ENCODE measurements at places on chromosomes 11 and 22.
A peak's percentile ranks its signal among the peaks of the same experiment; 100 is the strongest.

DNA sequence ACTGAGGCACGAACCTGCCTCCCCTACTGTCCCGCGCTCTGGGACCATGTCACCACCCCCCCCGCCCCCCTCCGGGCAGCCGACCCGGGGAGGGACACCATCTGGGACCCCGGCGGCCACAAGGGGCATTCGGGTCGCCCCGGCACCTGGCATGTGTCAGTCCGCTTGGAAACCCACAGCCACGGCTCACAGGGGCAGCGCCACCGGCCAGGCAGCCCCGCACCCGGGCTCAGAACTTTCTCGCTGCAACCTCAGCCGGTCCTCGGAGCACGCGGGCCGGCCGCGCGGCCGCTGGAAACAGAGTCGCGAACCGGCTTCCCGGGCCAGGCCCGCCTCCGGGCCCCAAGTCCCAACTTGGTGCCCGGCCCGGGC lies 159.9 kb upstream of the GRK3 start:
- DNase-seq = no peak

GRCh38 chr11:17544181-17544622 lies at the start of gene USH1C:
Gene USH1C, minus strand, starts transcription at chr11:17544416. Its CDS starts 109 bp downstream, at chr11:17544307.
- DNase-seq = no peak

- DNase-seq = no peak
Measured at GRCh38 chr11:70206226-70206981, 3.3 kb downstream of the FADD start.

- DNase-seq = no peak
Measured at GRCh38 chr11:19116276-19116970, 545 bp upstream of the ZDHHC13 start.

- no peak for DNase-seq
Measured at GRCh38 chr11:9493492-9493891, 32.7 kb downstream of the ZNF143 start.

GRCh38 chr11:1498262-1498661 lies 11.7 kb upstream of the MOB2 start:
- no peak for DNase-seq

GRCh38 chr11:59158206-59159068 lies 13.5 kb upstream of the DTX4 start:
- no peak for DNase-seq

DNA sequence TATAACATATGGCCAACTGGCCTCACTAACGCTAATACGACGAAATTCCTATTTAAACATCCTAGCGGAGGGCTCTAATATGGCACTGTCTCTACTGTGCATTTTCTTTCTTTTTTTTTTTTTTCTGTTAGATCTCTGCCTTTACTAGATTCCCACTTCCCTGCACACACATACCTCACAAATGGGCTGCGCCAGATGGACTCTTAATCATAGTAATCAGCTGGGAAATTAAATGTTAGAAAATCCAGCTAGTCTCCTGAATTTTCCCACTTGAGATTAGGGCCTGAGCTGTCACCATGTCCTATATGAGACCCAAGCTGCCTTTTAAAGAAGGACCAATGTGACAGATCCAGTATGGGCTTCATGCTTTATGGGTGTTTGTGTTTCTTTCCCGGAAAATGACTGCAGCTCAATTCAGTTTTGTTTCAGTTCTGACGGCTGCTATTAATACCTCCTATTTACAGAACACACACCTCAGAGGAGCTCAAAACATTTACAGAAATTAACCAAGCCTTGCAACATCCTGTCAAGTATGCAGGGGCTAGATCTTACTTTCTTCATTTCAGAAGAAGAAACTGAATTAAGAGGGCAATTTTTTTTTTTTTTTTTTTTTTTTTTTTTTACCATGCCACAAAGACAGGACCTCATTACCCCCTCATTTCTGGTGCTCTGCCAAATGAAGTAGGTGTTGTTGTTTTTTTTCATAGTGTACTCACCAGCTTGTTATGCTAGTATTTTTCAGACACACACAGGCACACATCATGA lies 49.8 kb upstream of the BLID start:
- DNase-seq = no peak

GRCh38 chr11:64686466-64687170 lies 36.4 kb downstream of the NRXN2 start:
- DNase-seq = no peak

- DNase-seq = no peak
Measured at GRCh38 chr22:28933321-28933720, 49.9 kb downstream of the ZNRF3 start.

DNA sequence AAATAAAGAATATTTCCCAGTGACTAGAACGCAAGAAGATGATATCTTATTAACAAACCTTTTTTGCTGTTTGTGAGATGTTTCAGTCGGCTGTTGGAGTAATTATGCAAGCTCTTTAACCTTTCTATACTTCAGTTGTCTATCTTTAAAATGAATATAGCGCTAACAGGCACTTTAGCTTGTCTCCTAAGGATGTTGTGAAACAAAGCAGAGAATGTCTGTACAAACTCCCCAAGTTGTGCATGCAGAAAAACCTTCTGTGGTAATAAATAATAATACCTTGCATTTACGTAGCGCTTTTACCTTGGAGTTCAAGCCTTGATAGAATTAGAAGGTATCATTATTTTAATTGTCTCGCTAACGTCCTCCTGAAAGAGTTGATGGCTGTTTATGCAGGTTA lies 1.9 kb upstream of the KDM2A start:
- DNase-seq = no peak

GRCh38 chr11:108967571-108967970 lies 302.7 kb downstream of the DDX10 start:
- DNase-seq = no peak

GRCh38 chr11:75245356-75246005 lies 4.9 kb downstream of the TPBGL start:
- no peak for DNase-seq

DNA sequence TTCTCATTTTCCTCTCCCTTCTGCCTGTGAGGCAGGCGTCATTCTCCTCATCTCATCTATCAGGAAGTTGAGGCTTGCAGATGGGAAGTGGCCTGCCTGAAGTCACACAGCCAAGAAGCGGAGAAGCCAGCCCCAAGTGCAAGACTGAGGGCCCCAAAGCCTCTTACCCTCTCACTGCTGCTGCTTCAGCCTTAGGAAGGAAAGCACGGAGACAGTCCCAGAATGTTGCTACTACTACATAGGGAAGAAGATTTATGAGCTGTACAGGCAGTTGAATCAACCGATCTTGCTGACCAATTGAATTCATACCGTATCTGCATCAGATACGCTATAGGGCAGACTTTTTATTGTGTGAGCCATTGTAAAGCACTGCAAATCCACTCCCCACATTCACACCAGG lies 89.0 kb downstream of the CWC15 start:
- no peak for DNase-seq

- DNase-seq = no peak
Measured at GRCh38 chr11:130675917-130676316, 227.5 kb downstream of the ADAMTS15 start.

DNA sequence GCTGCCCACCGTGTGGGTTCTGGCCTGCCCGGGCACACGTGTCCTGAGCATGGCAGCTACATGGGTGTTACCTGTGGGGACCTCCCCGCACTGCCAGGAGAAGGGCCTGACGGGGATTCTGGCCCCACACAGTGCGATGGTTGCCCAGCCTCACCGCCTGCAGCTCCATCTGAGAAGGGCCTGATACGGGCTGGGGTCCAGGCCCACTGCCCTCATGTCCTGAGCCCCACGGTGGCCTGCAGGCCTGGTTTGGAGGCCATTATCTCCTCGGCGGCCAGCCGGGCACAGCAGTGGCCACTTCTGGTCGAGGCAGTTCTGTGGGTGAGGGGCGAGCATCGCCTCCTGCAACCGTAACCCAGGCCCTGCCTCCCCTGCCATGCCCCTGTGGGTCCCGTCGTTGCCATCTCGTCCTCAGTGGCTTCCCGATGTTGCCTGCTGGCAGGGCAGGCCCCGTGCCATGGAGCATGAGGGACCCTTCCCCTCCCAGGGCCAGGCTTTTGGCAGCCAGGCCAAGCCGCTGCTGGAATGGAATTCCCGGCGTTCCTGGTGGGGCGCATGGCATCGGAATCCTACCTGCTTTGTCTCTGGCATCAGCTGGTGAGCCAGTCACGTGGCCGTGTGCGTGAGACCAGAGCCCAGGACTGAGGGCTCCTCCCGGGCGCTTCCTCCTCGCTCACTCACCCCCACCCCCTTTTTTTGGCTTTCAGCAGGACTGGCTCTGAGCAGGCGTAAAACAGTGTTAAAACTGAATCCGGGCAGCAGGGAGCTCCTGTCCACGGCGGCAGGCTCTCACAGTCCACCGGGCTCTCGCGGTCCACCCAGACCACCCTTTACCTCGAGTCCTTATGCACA lies 71.9 kb upstream of the PPARA start:
- no peak for DNase-seq

DNA sequence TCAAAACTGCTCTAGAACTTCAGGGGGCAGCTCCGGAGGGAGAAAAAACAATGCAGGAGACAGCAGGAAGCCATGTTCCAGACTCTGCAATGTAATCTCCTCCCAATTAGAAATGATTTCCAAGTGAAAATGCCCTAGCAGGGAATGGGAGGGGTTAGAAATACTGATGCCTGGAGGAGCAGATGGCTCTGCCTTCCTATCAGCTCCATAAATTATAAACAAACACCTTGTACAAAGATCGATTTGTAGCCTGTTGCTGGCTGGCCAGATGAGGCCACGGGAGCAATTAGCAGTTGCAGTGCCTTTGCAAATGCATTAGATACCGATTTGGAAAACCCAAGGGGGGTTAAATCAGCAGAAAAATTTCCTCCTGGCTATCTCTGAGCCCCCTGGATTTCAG lies 46.6 kb upstream of the CHRM4 start:
- no peak for DNase-seq

DNA sequence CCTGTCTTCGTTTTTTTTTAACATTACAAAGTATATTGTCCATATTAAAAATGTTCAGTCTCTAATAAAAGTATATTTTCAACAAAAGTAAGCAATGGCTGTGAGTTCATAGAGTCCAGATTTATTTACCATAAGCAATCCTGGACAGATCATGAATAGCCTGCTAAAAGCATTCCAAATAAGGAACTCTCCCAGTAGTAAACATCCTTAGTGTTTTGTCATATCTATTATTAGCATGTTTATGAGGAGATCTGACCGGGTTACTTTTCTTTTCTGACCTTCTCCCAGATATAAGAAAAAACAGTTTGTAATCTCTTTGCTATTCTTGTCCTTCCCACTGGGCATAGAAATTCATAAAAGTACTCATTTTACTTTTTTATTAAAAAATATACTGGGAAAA lies 403.9 kb upstream of the ANO3 start:
- no peak for DNase-seq

DNA sequence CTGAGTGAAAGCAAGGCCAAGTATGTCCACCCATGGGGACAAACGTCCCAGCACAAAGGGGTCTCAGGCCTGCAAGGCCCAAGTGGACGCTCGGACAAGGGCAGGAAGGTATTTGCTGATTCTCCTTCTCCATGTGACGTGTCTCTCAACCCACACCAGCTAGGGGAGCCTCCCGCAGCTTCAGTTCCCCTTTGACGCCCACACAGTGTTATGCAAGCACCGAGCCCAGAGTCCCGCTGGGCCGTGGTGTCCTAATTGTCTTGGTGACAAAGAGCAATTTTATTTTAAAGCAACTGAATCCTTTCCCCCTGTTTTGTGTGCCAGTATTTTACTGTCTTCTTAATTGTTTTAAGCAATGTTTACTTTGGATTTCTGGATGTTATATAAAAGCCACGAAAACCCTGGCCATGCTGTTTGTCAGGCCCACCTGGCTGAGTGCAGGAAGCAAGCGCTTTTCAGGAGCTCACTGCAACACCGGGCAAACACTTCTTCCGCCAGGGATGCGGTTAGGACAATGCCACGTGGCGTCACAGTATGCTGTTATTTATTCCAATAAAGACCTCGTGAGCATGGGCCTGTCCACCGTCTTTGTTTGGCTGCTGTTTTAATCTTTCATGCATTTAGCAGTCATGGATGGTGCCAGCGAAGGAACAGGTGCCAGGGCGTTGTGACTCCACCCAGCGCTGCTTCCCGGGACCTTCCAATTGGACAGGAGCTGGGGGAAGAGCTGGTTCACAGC lies 8.2 kb upstream of the PARVG start:
- DNase-seq = no peak

- no peak for DNase-seq
Measured at GRCh38 chr22:19880786-19881569, 26.3 kb upstream of the GNB1L start.

- no peak for DNase-seq
Measured at GRCh38 chr11:102771351-102771750, 9.1 kb downstream of the MMP10 start.

DNA sequence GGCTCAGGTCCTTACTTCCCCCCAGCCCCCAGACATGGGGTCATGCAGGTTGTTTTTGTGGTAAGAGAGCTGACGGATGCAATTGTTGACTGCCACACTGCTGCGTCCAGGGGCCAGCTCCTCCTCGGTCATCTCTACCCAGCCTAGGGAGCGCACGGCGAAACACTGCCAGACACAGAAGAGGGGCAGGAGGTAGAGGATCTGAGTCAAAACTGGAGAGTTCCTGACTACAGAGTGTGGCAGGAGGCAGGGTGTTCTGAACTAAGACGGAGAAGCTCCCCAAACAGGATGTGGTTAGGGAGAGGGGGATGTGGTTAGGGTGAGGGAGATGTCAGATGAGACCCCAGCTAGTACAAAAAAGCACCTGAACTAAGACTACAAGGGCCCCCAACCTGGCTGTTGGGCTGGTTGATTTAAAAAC lies 12.3 kb downstream of the SMPD1 start:
- DNase-seq = peak; percentile 37

DNA sequence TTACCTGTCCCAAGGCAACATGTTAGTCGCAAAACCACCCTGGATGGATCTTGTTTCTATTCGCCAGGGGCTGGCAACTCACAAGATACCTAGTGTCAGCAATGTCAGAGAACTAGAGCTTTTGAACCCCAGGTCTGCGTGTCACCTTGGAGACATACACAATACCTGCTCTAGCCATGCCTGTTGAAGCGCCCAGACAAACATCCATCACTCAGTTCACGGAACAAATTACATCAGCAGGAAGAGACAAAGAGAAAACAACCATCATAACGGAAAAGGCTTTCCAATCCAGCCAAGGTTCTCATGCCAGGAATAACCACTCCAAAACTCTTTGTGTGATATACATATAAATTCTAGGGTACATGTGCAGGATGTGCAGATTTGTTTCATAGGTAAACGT lies 2.2 kb downstream of the CD59 start:
- DNase-seq = no peak

DNA sequence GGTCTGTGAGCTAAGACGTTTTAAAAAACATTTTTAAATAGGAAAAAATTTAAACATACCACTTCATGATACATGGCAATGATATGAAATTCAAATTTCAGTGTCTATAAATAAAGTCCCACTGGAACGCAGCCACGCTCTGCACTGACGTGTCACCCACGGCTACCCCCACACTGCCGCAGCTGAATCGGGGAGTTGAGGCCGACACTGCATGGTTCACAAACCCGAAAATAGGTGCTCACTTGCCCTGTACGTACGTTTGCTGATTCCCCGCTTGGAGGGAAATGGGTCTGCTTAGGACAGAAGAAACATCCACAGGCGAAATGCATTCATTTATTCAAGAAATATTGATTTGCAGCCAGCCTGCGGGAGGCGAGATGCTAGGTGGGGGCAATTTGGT lies 1342.3 kb downstream of the TBC1D22A start:
- DNase-seq = no peak

- no peak for DNase-seq
Measured at GRCh38 chr11:132137981-132138313, 767.5 kb downstream of the NTM start.

GRCh38 chr22:49240016-49240380 lies 587.7 kb downstream of the BRD1 start:
- DNase-seq = no peak

GRCh38 chr11:7673724-7674434 lies 579 bp upstream of the CYB5R2 start:
- DNase-seq = no peak

GRCh38 chr22:21975273-21975672 lies 7.3 kb downstream of the TOP3B start:
- DNase-seq = no peak

All from stimulated activated CD8-positive, alpha-beta memory T cell treated with anti-CD3 and anti-CD28 coated beads, Interleukin-15, amount 100 ng/mL, for 1 hour (primary cell).